ENCODE measurements at places on chromosomes 5 and 9. TPM values are rescaled to one million over a fixed set of nuclear protein-coding genes. Genes with fewer than 3 reads are reported as not detected.

- no peak for DNase-seq
These were observed 356.9 kb downstream of the SLIT3 start for GRCh38 chr5:168944004-168944403.

GRCh38 chr9:100082782-100083181 lies 16.0 kb downstream of the ERP44 start:
- DNase-seq, result no peak

DNA sequence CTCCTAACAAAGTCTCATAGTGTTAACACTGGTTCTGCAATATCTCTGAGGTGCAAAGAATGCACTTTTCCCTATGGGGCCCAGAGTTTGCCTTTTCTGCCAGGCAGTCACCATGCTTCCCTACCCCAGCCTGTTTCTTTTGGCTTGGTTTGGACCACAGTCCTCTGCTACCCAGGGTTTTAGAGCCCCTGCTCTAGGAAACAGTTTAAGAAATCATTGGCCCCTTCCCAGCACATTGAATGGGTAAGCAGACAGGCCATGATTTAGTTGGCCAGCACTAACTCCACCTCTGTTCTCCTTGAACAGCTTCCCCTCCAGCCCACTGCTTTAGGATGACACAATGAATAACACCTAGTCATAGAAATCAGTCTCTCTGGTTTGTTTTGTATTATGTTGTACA lies 73.2 kb downstream of the UBAP1 start:
- DNase-seq, result no peak

DNA sequence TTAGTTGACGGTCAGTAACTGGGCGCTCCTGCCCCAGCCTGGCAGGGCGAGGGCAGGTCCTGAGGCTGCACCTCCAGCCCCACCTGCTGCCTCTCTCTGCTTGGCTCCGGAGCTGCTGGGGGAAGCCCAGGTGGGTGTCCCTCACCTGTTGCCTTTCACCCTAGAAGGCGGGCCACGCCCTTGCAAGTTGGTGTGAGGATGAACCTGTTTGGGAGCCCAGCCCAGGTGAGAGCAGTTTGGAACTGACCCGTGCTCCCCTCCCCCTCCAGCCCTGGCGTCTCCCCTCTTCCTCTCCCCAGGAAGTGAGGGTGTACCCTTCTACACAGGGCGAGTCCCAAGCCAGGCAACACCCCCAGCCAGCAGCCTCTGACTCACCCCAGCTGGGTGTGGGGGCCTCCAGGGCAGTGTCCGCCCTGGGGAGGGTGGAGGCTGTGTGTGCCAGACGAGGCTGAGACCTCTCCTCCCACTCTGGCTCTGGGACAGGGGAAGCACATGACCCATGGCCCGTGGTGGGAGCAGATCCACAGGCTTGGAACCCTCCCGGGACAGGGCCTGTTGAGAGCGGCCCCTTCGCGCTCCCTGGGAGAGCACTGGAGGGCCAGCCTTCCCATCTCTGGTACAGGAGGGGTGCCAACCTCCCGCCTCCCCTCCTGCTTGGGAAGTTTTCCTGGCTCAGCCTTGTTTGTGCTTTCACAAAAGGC lies 10.4 kb downstream of the LRRC8A start:
- peak; percentile 79 for DNase-seq

GRCh38 chr5:39558541-39558940 lies 133.8 kb upstream of the DAB2 start:
- DNase-seq, result no peak

DNA sequence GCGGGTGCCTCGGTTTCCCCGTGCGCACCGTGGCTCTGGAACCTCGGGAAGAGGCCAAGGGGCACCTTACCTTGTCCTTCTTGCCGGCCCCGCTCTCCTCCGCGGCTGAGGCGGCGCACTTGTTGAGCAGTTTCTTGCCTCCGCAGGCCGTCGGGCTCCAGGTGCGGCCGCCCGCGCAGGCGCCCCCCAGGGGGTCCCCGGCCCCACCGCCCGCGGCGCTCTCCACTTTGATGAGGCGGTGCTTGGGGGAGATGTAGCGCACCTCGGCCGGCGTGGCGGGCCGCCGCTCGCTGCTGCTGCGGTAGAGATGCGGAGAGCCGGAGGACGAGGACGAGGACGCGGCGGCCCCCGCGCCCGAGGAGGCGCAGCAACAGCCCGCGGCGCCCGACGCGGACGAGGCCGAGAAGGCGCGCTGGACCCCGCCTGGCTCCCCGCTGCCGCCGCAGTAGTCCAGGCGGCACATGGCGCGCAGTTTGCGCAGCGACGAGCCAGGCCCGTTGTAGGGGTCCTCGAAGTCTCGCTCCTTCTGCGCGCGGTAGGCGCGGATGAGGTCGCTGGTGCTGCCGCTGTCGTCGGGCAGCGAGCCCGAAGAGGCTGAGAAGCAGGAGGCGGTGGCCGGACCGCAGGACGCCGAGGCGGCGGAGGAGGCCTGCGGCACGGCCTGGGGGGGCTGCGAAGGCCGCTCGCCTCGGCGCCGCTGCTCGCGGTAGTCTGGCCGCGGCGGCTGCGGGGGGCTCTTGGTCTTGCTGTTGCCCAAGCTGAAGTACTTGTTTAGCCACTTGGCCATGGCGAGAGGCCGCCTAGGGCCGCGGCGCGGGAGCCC lies 957 bp downstream of the SHB start:
- peak; percentile 42 for DNase-seq

The LRRTM2 gene
- 0.22 TPM for polyA plus RNA-seq

The FAM78A gene
- polyA plus RNA-seq, result 0.61 TPM

All from hepatocyte (in vitro differentiated cells).